ENCODE measurements at places on chromosomes 7 and 10. TPM values are rescaled to one million over a fixed set of nuclear protein-coding genes. Genes with fewer than 3 reads are reported as not detected.

DNA sequence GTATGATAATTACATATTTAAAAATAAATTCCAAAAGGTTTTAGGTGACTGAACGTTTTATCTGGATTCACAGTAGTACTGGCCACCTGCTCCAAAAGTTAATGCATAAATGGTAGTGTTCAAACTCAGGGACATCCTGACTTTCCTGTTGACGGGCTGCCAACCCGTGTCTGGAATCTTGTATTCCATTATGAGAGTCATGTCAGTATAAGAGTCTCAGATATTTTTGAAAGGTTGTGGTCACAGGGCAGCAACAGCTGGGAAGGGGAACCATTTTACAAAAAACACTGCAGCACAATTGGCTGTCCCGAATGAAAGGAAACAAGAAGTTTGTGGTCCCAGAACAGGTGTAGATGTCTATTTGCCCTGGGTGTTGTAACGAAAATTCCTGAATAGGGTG, 2.8 kb downstream of the TDRD1 start:
- no peak for DNase-seq

DNA sequence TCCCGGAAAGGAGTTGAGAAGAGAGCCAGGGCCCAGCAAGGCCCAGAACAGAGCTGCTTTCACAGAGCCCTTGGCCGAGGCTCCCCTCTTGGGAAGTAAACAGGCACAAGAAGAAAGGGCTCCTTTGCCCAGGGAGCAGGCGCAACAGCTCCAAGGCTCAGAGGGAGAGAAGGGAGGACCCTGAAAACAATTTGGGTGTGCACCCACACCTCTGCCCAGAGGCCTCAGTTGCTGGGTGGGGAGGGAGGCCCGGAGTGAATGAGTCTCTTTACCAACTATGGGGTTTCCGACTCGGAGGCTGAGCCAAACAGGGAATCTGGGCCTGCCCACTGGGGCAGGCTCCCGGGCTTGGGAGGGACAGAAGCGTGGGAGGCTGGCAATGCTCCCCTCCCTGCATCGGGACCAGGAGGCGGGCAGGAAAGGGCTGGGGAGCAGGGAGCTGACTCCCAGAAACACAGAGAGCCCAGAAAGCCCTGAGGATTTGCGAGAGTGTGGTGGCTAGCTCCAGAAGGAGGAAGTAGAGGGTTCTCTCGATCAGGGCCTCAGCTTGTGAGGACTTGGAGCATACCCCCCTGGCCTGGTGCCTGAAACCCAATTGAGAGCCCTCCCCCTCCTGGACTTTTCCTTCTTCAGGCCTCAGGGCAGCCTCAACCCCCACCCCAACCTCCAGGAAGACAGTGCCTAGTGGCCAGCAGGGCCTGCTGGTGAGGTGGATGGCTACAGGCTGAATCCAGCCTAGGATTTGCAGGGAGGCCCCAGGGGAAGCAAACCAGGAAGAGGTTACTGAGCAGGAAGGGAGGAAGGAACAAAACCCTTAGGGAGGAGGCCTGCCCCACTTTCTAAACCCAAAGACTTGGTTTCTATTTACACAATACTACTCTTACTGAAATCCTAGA, 6.2 kb downstream of the C10orf105 start:
- no peak for DNase-seq

DNA sequence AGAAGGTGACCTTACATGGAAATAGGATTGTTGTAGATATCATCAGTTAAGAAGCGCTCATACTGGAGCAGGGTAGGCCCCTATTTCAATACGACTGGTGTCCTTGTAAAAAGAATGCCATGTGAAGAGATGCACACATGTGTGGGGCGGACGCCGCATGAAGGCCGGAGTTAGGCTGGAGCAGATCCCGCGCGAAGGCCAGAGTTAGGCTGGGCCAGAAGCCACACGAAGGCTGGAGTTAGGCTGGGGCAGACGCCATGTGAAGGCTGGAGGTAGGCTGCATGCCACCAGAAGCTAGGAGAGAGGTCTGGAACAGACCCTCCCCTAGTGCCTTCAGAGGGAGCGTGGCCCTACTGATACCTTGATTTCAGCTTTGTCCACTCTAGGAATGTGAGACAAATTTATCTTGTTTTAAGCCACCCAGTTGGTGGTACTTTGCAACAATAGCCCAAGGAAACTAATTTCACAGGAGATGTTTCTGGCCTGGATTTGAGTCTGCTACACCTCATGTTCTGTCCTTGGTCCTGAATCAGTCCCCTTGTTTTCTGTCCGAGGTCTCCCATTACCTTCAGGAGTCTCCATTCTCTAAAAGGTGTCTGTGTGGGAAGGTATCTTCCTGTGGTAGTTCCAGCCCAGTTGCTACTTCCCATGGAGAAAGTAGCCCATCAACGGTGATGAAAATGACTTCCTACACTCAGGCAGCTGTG, 585.8 kb downstream of the LRMDA start:
- no peak for DNase-seq

Gene DHX32
- total RNA-seq: 15.5 TPM

DNA sequence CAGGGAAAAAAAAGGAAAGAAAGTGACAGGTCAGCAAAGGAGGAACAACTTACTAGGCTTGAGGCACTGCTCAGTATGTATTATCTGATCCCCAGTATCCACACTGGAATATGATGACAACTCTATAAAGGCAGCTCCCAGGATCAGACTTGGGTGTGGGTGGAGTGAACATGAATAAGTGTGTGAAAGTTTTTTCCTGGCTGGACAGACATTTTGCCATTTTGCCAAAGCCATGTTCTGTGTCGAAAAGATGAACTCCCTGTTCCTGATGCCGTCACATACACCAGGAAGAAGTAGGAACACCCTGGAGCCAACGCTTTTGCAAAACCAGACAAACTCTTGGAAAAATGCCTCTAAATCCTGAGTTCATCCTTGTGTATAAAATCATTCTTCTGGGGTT, 143.2 kb upstream of the MEOX2 start:
- DNase-seq: no peak

DNA sequence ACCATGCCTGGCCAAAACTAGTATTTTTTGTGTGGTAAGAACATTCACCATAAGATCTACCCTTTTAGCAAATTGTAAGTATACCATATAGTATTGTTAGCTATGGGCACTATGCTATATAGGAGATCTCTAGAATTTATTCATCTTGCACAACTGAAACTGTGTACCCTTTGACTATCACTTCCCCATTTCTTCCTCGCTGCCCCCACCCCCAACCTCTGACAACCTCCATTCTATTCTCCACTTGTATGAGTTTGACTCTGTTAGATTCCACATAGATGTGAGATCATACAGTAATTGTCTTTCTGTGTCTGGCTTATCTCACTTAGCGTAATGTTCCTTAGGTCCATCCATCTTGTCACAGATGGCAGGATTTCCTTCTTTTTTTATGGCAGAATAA, 3.6 kb downstream of the CASP7 start:
- DNase-seq: no peak

- no peak for DNase-seq
Observed at GRCh38 chr10:132097609-132098377, 32.0 kb downstream of the JAKMIP3 start.

GRCh38 chr7:14888962-14889361, 13.6 kb downstream of the DGKB start:
- no peak for DNase-seq

DNA sequence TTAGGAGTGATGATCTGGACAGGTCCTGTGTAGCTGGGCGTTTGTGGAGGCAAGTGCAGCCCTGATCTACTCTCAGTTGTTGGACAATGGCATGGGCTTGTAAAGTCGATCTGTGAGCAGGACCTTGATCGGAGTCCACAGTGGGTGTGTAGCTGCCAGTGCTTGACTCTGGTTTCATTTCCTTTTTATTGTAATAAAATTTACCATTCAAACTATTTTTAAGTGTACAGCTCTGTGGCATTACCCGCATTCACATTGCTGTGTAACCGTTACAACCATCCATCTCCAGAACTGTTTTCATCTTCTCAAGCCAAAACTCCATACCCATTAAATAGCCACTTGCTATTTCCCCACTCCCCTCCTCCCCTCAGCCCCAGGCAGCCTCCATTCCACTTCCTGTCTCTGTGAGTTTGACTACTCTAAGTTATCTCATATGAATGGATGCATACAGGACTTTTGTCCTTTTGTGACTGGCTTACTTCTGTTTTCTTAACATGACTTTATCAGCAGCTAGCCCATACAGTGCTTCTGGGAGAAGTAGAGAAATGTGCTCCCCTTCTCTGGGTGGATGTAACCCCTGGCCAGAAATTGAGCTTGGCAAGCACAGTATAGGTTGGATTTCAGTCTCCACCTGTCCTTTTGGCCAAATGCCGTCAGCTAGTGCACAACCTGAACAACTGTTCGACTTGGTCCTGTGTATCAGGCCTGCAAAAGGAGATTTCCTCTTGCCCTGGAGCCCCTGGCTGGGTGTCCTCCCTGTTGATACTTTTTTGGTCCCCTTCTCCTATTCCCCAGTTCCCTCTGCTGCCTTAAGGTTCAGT, 180.0 kb downstream of the LRMDA start:
- DNase-seq: no peak

Gene RAB19
- 0.55 TPM for total RNA-seq

GRCh38 chr7:77413861-77414424, 2.2 kb downstream of the GSAP start:
- DNase-seq: no peak

Gene SPDYE1
- not detected for total RNA-seq

Gene GNAI1
- total RNA-seq: 0.35 TPM

- DNase-seq: no peak
Observed at GRCh38 chr7:113548561-113548960, 370.2 kb downstream of the PPP1R3A start.

DNA sequence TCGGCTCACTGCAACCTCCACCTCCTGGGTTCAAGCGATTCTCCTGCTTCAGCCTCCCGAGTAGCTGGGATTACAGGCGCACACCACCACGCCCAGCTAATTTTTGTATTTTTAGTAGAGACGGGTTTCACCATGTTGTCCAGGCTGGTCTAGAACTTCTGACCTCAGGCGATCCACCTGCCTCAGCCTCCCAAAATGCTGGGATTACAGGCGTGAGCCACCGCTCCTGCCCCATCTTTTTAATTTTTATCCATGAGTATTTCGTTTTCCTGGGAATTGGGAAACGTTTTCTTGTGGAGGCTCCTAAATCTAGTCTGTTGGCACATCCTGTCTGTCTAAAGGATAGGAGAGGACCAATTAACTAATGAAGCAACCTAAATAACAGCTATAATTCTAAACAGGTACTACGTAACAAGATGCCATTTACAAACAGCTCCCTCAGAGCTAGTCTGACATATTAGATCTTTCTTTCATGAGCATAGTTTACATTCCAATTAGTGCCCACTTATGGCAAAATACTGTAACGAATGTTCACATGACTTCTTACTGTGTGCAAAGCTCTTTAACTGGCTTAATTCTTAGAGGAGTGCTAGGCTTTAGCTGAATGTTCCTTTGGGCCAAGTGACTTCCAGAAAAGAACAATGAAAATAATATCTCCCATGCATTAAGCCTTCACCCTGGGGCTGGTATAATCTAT, 151.0 kb upstream of the YAE1 start:
- no peak for DNase-seq

DNA sequence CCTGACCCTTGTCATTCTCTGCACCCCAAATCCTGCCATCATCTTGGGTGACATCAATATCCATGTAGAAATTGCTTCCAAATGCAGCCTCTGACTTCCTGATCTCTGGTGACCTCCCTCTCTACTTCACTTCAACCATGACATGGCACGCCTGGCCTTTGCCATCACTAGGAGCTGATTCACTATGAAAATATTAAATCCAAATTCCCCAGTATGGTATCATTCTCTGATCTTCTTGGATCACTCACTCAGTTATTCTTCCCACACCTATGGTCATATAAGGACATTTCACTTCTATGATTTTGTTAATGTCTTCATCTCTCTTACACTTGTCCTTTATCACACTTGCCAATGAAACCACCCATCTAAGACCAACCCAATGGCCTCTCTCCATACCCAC, 73.7 kb upstream of the ODAD2 start:
- no peak for DNase-seq

- no peak for DNase-seq
Observed at GRCh38 chr10:16887565-16887964, 70.3 kb upstream of the RSU1 start.

DNA sequence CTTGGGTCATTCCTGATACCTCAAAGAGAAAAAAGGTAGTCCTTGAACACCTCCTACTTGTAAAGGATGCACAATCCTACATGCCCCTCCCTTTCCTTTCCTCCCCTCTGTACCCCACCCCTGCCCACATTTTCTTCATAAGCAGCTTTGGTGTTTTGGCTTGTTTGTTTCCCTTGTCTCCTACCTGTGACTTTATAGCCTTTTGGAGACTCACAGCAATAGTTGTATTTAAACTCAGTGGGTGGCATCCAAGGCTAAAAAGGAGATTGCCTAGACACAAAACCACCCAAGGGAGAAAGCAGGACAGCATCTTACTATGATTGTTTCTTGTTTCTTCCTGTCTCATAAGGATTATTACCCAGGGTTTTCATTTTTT, 63.4 kb downstream of the EGFR start:
- DNase-seq: no peak

DNA sequence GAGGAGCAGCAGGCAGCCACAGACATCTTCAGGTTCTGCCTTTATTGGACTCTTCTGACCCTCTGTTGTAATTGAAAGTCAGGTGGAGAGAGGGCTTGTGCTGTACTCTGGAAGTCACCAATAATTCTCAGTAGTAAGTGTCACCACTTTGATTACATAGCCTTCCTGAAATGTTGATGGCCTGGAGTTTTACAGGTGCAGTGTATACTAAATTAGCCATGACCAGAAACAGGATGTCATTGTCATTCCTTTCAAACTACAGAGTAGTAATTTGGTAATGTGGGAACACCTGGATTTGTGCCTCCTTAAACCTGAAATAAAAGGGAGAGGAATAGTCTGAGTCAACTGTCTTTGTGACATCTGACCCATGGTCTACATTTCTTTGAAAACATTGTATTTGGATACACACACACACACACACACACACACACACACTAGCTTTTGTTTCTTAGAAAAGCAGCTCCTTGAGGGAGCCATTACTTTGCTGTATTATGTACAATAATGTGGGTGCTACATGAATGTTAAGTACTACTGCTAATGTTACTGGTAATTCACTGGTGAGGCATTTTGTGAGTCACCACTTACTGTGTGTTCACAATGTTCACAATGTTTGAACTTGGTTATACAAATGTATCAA, 19.6 kb downstream of the ARL4A start:
- no peak for DNase-seq

DNA sequence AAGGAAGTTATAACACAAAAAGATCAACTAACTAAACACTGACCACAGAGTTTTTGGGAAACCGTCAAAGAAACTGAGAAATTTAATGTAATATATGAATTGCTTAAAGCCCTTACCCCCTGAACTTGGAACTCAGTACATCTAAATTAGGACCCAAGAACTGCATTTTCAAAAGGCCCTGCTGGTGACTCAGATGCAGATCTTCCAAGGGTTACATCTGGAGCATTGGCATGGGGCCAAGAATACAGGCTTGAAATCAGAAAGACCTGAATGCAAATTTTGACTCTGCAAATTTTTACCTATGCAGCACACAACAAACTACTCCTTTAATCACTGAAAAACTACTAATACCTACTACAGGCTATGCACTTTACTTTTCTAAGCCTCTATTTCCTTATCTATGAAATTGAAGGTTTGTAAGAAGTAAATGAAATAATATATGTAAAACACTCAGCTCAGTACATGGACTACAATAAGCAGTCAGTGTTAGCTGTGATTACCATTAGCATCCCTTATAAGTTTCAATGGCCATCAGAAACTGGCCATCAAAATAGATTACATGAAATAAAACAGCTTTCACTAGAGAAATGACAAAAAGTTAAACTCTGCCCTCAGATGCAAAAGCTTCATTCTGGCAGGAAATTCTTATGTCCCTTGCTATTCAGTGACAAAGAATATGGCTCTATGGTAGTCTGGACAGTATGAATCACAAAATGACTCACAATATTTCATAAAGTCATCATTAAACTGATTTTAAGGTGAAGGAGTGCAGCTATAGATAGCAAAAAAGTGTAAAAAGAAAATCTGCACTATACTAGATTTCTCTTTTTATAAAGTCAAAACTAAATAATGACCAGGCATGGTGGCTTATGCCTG, 43.6 kb downstream of the NSUN6 start:
- no peak for DNase-seq
